ENCODE measurements at places on chromosomes 3 and 15.

DNA sequence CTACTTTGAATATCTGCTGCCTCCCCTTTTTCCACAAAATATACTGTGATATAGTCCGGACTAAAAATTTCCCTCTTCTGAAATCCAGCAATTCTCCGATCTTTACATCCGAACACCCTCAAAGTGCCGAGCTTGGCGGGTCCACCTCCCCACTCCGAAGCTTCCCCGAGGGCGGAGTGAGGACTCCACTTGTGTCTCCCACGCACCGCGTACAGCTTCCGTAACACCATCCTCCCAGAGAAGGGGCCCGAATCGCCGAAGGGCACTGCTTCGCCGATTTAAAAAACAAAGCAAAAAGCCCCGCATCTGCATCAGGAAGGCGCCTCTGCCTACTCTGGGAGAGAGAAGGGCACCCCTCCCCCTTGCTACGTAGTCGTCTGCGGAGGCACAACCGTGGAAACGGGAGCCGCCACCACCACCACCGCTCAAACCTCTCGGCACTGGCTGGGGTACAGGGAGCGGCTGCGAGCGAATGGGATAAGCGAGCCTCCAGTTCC is 551 bp downstream of the NCBP2 start:
- DNase-seq = peak; percentile 65

DNA sequence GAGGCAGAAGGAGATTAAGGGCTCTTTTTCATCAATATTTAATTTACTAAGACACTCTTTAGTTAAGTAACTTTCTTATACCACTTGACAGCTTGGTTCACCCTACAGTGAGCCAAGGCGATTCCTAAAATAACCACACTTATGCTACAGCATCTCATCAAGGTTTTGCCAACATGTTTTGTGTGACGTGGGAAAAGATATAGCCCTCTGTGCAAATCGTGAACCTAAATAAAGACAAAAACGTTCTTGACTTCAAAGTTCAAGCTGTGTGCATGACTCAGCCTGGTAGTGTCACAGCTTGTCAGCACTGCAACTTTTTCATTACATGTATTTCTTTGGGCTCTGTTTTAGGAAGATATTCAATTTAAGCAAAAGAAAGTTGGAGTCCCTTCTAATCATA is 297.0 kb upstream of the EPHA3 start:
- no peak for DNase-seq

DNA sequence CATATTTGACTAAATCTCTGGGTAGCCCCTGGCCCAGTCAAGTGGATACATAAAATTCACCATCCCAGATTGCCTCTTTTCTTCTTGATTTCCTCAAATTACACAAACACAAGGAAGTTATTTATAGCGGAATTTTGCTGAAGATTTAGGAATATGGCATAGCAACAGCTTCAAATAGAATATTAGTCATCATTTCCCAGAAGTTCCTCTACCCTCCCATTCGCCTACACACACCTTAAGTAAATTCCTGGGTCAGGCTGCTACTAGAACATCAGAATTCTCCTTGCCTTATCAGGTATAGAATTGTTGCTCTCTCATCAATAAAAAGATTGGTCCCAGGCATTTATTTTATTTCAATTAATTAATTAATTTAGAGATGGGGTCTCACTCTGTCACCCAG is 31.6 kb downstream of the MESD start:
- no peak for DNase-seq

- DNase-seq = no peak
Observed at GRCh38 chr3:81592101-81592500, 169.3 kb downstream of the GBE1 start.

- no peak for DNase-seq
Observed at GRCh38 chr3:46955801-46956259, 20.7 kb downstream of the CCDC12 start.

- no peak for DNase-seq
Observed at GRCh38 chr3:8571256-8571655, 69.6 kb downstream of the LMCD1 start.

DNA sequence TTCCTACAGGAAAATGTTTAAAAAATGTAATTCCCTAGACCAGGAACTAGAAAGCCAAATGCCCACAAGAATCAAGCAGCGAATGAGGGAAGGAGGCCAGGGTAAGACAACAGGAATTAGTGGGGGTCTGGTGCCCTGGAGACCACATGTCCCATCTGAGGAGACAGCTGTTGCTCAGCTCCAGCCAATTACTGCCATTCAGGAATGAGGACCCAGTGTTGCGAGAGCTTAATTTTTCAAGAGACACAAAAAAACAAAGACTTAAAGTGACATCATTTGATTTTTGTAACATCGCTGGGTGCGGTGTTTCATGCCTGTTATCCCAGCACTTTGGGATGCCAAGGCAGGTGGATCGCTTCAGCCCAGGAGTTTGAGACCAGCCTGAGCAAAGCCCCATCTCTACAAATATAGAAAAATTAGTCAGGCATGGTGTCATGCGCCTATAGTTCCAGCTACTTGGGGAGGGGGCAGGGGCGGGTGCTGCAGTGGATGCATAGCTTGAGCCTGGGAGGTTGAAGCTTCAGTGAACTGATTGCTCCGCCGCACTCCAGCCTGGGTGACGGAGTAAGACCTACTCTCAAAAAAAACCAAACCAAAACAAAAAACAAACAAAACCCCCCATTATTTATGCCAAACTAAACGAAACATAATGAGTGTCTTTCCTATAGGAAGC is 52.8 kb upstream of the LRIG1 start:
- DNase-seq = no peak

DNA sequence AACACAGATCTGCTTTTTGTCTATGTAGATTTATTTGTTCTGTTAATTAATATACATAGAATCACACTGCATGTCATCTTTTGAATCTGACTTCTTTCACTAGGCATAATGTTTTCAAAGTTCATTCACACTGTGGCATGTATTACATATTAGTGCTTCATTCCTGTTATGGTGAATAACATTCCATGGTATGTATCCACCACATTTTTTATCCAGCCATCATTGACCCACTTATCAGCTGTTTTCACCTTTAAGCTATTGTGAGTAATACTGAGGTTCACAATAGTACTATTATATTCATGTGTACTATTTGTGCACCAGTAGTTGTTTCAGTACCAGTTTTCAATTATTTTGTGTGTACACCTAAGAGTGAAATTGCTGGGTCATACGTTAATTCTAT is 230.6 kb upstream of the CNTN3 start:
- no peak for DNase-seq

DNA sequence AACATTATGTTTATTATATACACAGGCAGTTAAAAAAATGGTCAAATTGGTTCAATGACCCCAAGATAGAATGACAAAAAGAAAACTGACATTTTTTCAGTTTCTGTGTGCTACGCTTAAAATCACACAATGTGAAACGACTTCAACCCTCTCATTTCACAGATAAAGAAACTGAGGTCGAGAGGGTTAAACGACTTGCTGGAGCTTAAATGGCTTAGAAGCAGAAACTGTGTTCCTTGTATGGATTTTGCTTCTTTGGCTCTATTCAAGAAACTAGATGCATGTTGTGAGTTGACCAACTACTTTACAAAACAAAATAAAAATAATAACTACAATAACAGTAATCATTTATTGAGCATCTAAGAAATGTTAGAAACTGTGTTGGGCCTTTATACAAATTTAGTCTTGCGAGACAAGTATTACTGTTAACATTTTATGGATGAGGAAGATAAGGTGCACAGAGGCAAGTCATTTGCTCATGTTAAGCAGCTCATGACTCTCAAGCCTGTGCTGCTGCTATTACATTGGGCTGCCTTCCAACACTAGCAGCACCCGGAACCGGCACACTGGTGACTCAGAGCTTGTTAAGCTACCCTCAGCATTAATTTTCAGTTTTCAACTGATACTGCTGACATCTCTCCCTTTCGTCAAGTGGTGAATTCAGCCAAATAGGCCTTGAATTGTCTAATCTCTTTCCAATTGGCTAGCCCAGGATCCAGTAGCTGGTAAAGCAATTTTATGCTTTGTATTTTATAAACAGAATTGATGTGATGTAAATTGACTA is 487.6 kb downstream of the NAALADL2 start:
- no peak for DNase-seq

- DNase-seq = no peak
Observed at GRCh38 chr3:142896201-142896755, 7.4 kb upstream of the PCOLCE2 start.

DNA sequence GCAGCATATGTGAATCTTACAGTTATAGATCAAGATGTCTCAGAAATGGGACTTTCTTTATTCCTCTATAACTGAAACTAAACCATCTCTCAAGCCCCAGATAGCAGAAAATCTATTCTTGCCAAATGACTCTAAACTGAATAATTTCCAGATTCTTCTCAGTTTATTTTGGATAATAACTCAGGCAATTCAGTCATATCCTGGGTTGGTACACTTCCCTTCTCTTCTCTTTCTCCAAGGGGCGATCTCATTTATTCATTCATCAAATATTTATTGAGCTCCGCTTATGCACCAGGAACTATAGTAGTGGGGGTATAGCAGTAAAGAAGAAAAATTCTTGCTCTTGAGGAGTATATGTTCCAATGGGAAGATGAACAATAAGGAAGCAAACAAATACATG is 13.5 kb upstream of the PCOLCE2 start:
- no peak for DNase-seq

GRCh38 chr3:78970656-78971055 is 797.1 kb downstream of the ROBO1 start:
- no peak for DNase-seq

- no peak for DNase-seq
Observed at GRCh38 chr15:63860555-63860954, 26.8 kb upstream of the HERC1 start.

Data from NCI-H510A (cell line).